ENCODE measurements at places on chromosomes 2 and 18. TPM values are rescaled to one million over a fixed set of nuclear protein-coding genes. Genes with fewer than 3 reads are reported as not detected.

XIRP2 gene
- not detected for total RNA-seq

IL36RN gene
- total RNA-seq = 73.9 TPM

PROKR1 gene
- total RNA-seq = not detected

ALPP gene
- total RNA-seq = not detected

FEV gene
- total RNA-seq = not detected

TDRD15 gene
- total RNA-seq = not detected

SCN7A gene
- total RNA-seq = 4.6 TPM

NPAS2 gene
- total RNA-seq = 53.3 TPM

SPIRE1 gene
- total RNA-seq = 25.7 TPM

VIL1 gene
- total RNA-seq = 0.85 TPM

DNMT3A gene
- 6.9 TPM for total RNA-seq

PSTPIP2 gene
- total RNA-seq = 23.1 TPM

ARHGAP25 gene
- 10.9 TPM for total RNA-seq

SERPINB12 gene
- total RNA-seq = 78.9 TPM

BOD1L2 gene
- total RNA-seq = not detected

NEDD4L gene
- 52.7 TPM for total RNA-seq

DSG1 gene
- total RNA-seq = 1,743 TPM

GCG gene
- not detected for total RNA-seq

RAB6C gene
- not detected for total RNA-seq

CAPN14 gene
- 0.53 TPM for total RNA-seq

ACOXL gene
- not detected for total RNA-seq

RFX8 gene
- total RNA-seq = not detected

All from suprapubic skin (tissue), 4 donors.